Stimulated activated CD4-positive, alpha-beta T cell treated with anti-CD3 and anti-CD28 coated beads, TNF-alpha, amount 100 ng/mL, for 1 hour (primary cell): ENCODE measurements at places on chromosomes 4 and X.

DNA sequence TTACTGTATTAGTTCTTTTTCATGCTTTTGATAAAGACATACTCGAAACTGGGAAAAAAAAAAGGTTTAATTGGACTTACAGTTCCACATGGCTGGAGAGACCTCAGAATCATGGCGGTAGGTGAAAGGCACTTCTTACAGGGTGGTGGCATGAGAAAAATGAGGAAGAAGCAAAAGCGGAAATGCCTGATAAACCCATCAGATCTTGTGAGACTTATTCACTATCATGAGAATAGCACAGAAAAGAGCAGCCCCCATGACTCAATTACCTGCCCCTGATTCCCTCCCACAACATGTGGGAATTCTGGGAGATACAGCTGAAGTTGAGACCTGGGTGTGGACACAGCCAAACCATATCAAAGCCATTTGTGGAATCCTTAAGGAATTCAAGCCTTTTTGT, 1238.9 kb downstream of the ADGRL3 start:
- DNase-seq, result no peak

GRCh38 chrX:39398215-39398962, 597.1 kb downstream of the MID1IP1 start:
- no peak for DNase-seq

- no peak for DNase-seq
Observed at GRCh38 chr4:186146458-186146857, 42.0 kb downstream of the FAM149A start.

DNA sequence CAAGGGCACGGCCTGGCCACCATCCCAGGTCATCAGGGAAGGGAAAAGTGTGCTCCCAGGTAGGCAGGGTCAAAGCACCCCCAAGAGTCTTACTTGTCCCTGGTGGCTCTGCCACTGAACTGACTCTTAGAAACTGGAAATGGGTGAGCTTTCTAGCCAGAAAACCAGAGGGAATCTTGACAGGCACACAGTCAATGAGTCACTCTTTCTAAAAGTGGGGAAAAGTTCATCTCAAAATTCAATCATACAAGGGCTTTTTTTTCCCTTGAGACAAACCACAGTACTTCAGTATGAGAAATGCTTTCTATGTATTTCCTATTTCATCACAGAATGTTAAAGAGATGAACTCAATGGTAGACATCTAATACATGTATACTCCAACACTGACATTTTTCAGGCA, 12.5 kb downstream of the HPF1 start:
- no peak for DNase-seq

GRCh38 chrX:10800796-10801195, 180.4 kb upstream of the MID1 start:
- DNase-seq, result no peak

- DNase-seq, result no peak
Observed at GRCh38 chrX:9354918-9355317, 109.9 kb upstream of the TBL1X start.

DNA sequence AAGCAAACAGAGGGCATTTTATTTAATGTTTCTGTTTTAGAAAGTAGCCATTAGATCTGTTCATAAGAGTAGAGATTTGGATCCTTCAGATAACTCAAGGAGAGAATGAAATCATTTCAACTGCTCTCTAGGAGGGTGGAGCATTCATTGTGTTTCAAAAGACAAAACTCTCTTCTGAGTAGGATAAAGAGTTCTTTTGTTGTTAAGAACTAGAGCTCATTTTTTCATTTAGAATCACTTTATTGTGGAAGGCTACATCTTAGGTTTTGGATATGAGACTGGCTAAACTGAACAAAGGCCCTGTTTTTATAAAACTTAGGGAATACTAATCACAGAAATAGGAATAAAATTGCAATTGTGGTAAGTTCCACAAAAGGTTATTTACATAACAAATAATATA, 193.9 kb upstream of the PCDH10 start:
- no peak for DNase-seq

DNA sequence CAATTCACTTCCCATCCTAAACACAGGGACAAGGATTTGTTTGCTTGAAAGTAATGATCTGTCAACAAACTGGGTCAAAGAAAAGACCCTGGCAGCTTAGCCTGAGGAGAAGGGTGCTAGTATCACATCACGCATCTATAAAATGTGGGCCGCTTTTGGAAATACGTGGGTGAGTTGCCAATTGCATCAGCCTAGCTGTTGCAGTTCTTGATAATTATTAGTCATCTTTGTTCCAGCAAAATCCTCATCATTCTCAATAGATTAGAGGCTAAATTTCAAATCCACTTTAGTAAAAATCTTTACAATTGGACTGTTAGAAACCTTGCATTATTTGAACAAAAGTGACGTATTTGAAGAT, 33.6 kb upstream of the TAPT1 start:
- DNase-seq, result no peak

- DNase-seq, result no peak
Observed at GRCh38 chrX:129979207-129979920, 3.1 kb upstream of the BCORL1 start.

GRCh38 chr4:175807547-175807946, 4.5 kb downstream of the GPM6A start:
- no peak for DNase-seq

DNA sequence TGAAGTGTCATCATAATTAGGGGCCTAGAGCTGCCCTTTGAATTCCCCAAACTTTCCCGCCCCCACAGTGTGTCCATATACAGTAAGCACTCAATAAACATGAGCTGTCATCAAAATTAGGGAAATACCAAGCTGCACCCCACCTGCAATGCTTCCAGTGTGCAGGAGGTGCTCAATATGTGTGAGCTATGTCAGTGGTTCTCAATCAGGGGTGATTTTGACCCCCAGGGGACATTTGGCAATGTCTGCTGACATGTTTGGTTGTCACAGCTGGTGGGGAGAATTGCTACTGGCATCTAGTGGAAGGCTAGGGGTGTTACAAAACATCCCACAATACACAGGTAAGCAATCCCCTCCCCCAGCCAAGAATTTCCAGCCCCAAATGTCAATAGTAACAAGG, 748 bp downstream of the CFP start:
- no peak for DNase-seq

DNA sequence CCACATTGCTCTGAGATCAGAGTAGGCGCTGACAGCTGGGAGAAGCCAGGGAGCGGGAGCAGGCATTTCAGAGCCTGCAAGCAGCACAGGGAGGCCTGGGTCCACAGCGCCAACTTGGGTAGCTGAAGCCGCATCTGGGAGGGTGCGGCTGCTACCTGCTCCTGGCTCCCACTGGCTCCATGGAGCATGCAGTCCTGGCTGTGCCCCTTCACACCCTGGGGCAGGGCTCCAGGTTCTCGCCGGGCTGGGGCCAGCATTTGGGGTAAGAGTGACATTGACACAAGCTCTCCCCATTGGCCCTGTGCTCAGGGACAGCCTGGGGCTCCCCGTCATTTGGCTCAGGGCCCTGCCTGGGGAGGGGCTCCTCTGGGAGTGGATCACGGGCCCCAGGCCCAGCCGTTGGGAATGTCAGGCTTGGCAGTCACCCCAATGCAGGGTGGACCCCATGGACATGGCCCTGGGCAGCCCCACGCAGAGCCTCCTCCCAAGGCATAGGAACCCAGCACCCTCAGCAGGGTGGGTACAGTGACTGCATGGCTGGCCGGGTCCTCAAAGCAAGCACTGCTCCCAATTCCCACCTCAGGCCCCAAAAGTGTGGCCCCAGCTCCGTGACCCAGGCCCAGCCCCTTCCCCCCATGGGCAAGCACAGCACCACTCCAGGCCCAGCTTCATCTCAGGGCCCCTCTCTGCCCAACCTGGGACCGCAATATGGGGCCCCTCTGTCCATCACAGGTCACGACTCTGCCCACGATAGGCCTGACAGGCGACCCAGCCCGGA, 82.4 kb downstream of the PRDM5 start:
- no peak for DNase-seq

- no peak for DNase-seq
Observed at GRCh38 chr4:73676136-73676535, 55.9 kb upstream of the RASSF6 start.

DNA sequence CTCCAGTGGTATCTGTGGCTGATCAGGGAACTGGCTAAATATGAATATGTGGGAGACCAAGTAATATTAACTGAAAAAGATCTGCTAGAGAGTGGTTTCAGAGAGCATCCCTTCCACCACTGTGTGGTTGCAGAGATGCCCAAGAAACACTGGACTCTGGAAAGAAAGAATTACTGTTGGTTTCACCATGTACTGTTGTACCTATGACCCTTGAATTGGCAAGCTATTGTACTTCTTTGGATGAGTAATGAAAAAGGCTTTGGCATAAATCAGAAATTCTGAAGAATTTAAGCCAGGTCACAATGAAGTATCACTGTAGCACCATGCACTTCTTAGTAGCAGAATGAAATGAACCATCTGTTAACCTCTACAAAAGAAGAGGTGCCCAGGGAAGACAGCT, 134.4 kb upstream of the INTU start:
- no peak for DNase-seq

- no peak for DNase-seq
Observed at GRCh38 chrX:44299177-44299576, 44.3 kb downstream of the EFHC2 start.

GRCh38 chrX:105515561-105515960, 295.1 kb upstream of the TEX13A start:
- no peak for DNase-seq

- DNase-seq, result no peak
Observed at GRCh38 chrX:49879656-49880277, 483 bp downstream of the USP27X start.

- no peak for DNase-seq
Observed at GRCh38 chrX:3717742-3718420, 4.4 kb upstream of the PRKX start.

GRCh38 chr4:151012820-151013219, 2.3 kb downstream of the LRBA start:
- DNase-seq, result no peak

DNA sequence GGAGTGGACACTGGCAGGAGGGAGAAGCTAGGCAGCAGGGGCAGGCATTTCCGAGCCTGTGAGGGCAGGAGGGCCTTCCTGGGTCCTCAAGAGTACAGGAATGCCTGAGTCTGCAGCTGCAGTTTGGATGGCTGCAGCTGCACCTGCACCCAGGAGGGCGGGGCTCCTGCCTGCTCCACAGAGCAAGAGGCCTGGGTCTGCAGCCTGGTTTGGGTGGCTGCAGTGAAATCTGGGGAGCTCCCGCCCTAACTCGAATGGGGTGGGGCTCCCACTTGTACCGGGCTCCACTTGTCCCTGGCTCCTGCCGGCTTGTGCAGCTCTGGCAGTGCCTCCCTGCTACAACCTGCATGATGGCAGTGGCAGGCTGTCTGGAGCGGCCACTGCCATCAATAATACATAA, 436.0 kb downstream of the ARHGAP24 start:
- DNase-seq, result no peak

DNA sequence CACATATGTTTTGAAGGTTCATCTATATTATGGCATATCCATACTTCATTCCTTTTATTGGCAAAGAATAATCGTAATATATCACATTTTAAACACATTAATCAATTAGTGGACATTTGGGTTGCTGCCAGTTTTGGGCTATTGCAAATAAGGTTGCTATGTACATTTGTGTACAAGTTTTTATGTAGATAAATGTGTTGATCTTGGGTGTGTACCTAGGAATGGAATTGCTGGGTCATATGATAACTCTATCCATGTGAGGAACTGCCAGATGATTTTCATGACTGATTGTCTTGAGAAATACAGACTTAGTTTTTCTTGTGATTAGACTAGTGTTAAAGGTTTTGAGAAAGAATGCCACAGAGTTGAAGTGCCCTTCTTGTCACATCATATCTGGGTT, 99.2 kb upstream of the RAB40AL start:
- DNase-seq, result no peak

DNA sequence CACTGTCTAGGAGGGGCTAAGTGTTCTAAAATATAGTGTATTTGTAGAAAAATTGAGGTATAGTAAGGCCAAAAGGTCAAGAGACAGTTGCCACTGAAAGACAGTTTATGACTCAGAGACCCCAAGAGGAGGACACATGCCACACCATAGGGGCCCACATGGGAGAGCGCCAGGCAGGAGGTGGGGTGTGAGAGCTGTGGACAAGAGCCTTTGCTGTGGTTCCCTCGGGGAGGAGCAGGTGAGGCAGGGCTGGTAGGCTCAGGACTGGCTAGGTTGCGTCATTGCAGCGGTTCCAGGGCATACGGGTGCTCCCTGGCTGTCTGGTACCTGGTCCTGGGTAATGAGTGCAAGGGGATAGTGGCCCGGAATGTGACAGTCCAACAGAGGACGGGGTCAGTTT, 37.6 kb downstream of the CCNQ start:
- no peak for DNase-seq

DNA sequence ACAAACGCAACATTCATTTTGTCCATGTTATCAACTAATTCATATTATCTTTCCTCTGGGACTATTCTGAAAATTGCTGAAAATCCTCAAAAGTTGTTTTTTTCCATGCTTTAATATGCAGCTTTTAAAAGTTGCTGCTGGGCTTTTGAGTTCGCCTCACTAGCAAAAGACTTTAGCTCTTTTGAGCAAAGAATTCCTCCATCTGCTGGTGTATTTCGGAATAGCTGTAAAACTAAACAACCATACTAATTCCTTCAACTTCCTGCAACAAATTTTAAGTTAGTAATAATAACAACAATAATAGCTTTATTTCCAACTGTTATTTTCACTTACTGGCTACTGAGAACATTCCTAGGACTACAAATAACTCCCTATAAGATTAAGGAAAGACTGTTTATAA, 124.5 kb upstream of the PLAC1 start:
- no peak for DNase-seq

DNA sequence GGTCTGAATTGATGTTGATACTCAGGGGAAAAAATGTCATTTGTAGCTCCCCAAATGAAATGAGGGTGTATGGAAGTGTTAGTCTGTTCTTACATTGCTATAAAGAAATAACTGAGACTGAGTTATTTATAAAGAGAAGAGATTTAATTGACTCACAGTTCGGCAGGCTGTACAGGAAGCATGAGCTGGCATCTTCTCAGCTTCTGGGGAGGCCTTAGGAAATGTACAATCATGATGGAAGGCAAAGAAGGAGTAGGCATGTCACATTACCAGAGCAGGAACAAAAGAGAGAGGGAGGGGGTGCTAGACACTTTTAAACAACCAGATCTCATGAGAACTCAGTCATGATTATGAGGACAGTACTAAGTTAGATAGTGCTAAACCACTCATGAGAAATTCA, 1199.9 kb upstream of the DIAPH2 start:
- DNase-seq, result no peak

DNA sequence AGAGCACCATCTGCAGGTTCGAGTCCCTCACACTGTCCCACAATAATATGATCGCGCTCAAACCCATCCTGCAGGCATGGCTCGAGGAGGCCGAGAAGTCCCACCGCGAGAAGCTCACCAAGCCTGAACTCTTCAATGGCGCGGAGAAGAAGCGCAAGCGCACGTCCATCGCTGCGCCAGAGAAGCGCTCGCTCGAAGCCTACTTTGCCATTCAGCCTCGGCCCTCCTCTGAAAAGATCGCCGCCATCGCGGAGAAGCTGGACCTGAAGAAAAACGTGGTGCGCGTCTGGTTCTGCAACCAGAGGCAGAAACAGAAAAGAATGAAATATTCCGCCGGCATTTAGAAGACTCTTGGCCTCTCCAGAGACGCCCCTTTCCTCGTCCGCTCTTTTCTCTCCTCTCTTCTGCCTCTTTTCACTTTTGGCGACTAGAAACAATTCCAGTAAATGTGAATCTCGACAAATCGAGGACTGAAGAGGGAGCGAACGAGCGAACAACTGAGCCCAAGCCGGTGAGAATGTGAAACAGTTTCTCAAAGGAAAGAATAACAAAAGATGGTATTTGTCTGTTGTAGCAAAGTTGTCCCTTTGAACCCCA, 1.9 kb downstream of the POU4F2 start:
- DNase-seq, result no peak
